Skin of body (tissue), 3 donors: ENCODE measurements at places on chromosomes 16 and 17. TPM values are rescaled to one million over a fixed set of nuclear protein-coding genes. Genes with fewer than 3 reads are reported as not detected.
A peak's percentile ranks its signal among the peaks of the same experiment; 100 is the strongest.

TBC1D3G gene
- not detected for total RNA-seq

PPP1R9B gene
- total RNA-seq, result 19.7 TPM

DNASE1L2 gene
- 17.3 TPM for total RNA-seq

DCAF7 gene
- 17.3 TPM for total RNA-seq

TP53TG3 gene
- total RNA-seq, result not detected

KRTAP2-3 gene
- total RNA-seq, result 0.30 TPM

TVP23B gene
- 38.3 TPM for total RNA-seq

TERB1 gene
- 0.10 TPM for total RNA-seq

TXNL4B gene
- total RNA-seq, result 9.3 TPM

HAGH gene
- 31.1 TPM for total RNA-seq

SLC6A4 gene
- 1.8 TPM for total RNA-seq

HS3ST6 gene
- total RNA-seq, result 4.3 TPM

GP1BA gene
- total RNA-seq, result 0.10 TPM

DNA sequence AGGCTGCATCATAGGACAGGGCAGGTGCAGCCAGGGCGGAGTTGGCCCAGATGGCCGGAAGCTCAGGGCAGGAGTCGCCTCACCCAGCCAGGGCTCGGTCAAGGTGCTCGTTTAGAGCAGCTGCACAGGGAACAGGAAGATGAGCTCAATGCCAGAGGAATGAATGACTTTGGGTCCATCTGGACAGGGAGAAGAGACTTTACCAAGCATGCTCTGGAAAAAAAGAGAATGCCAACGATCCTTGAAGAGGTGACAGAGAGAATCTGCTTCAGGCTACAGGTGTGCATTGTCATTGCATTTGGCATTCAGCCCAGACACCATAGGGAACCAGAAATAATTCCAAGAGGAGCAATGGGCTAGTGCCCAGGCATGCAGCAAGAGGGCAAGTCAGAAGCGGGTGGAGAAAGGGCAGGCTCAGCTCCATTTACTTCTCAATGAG lies 6.7 kb upstream of the MPP3 start:
- DNase-seq, result no peak

DNA sequence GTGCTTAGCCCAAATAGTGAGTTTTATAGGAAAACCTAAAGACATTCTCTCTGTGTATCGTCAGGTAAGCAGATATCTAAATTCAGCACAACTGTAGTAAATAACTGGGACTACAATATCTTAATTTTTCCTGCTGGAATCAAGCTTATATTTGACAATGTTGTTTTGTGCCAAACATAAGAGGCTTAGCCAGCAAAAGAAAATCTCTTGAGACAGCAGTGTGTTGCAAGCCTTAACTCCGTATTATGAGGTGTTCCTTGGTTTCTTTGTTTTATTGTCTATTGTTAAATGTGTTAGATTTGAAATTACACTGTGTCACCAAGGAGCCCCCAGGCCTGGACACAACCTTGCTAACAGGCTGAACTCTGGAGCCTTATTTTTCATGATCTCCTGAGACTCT lies 1570.6 kb upstream of the GOT2 start:
- no peak for DNase-seq

- no peak for DNase-seq
Measured at GRCh38 chr16:54932737-54933254, 2.1 kb downstream of the IRX5 start.

- no peak for DNase-seq
Measured at GRCh38 chr17:35799942-35800341, 4.5 kb upstream of the MMP28 start.

DNA sequence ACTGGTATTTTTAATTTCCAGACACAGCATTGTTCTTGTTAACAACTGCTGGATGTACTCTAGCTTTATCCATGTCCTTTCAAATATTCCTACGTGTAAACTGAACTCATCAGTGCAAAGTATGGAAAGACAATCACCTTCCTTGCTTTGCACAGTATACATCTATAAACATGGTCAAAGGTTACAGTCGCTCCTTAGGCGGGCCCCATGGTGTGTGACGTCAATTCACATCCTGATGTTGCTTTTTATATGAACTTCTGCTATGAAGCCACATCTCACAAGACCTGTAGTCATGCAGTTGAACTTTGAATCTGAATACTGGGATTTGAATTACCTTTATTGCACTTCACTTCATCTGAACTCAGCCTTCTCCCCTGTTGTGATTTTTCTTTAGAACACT lies 447.6 kb upstream of the PSMD7 start:
- no peak for DNase-seq

DNA sequence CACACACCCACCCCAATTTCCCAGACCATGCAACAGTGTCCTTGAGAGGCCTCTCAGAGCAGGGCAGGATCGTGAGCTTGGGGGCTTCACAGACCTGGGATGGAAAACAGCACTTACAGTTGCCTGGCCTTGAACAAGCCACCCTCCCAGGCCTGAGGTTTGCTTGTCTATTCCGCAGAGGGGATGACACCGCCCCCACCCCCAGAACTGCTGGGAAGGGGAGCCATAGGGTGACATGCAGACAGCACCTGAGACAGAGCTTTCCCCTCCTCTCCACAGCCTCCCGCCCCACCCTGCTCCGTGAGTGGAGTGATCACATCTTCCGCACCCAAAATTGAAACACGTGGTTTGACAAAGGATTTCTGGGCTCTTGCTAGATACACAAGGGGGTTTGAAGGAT lies 131.5 kb upstream of the TNRC6C start:
- DNase-seq, result no peak

GRCh38 chr17:19904412-19904811 lies 36.7 kb upstream of the ULK2 start:
- no peak for DNase-seq

GRCh38 chr17:38912221-38912813 lies 13.1 kb upstream of the LASP1NB start:
- no peak for DNase-seq

DNA sequence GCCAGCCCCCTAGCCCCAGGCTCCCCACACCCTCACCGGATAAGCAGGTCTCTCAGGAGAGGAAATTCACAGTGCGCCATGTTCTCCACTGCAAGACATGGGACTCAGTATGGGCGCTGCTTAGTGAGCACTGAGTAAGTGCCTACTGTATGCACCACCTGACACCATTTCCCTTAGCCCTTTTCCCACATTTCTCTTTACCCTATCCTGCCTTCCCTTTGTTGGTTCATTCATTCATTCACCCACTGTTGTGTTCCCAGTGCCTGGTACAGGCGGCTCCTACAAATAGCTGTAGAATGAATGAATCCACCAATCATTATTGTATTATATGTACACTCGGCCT lies 10.1 kb downstream of the SEPTIN12 start:
- DNase-seq, result no peak

- DNase-seq, result no peak
Measured at GRCh38 chr16:445566-445965, 20.1 kb downstream of the RAB11FIP3 start.

GRCh38 chr16:56988948-56989945 lies at the start of gene NLRC5:
Gene NLRC5, plus strand, starts transcription at chr16:56989557. Its CDS starts 31,156 bp downstream, at chr16:57020713.
- DNase-seq, result peak; percentile 35

DNA sequence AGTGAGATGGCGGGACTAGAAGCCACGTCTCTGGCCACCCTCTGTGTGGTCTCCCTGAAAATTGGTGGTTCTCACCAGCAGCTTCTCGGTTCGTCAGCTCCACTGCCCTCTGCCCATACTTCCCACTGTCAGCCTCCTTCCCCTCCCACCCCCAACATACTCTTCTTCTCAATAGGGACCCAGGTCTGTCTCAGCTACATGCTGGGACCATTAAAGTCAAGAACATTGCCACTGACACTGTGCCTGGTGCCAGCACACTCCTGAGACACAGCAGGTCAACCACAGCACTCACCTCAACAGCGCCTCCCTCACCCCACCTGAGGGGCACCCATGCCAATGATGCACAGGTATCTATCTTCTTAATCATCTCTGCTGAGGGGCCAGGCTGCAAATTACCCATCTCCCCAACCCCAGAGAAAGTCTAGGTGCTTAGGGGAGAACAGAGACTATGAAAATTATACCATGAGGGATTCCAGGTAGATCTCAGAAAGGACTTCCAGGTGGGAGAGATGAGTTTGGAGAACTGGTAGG lies 1.3 kb downstream of the PLXDC1 start:
- no peak for DNase-seq

GRCh38 chr17:82961366-82962162 lies 117.8 kb upstream of the METRNL start:
- DNase-seq, result no peak

GRCh38 chr17:58517378-58517927 lies 3.0 kb upstream of the MTMR4 start:
- DNase-seq, result no peak

DNA sequence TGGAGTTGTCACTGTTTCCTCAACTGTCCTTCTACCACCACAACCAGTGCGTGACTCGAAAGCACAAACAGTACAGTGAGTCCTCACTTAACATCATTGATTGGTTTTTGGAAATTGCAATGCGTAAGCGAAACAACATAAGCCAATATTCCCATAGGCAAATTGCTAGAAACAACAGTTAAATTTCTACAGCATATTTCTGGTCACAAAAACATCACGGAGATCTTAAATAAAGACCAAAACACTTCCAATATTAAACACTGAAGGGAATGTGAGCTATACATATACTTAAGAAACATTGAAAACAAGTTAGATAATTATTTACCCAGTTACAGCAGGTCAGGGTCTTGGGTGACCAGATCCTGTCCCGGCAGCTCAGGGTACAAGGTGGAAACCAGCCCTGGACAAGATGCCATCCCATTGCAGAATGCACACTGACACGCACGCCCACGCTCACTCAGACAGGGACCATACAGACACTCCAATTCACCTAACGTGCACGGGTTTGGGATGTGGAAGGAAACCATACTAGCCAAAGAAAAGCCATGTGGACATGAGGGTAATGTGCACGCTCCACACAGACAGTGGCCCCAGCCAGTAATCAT lies 4.7 kb downstream of the SLC13A5 start:
- no peak for DNase-seq

DNA sequence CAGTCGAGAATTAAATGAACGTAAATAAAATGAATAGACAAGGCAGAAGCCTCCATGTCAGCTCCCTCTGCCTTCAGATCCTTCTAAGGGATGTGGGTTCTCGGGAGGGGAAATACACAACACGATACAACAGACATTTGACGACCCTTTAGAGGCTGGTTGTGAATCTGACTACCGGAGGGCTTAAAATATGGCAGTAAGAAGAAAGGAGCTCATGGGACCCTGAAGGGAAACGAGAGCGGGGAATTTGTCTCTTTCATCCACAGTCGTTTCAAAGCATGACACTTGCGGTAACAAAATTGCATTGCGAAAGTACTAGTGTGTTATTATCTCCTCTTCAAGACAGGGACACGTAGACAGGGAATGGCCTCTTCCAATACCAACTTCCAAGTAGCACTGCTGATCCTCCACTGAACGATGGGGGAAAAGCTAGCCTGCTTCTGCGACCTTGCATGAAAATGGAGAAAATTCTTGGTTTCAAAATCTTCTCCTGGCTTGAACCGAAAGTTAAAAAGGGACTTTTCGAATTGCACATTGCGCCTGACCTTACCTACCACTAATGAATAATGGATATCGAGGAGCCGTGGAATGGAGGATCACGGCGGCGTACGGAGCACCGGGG lies 1.2 kb upstream of the TNRC6C start:
- DNase-seq, result peak; percentile 56

DNA sequence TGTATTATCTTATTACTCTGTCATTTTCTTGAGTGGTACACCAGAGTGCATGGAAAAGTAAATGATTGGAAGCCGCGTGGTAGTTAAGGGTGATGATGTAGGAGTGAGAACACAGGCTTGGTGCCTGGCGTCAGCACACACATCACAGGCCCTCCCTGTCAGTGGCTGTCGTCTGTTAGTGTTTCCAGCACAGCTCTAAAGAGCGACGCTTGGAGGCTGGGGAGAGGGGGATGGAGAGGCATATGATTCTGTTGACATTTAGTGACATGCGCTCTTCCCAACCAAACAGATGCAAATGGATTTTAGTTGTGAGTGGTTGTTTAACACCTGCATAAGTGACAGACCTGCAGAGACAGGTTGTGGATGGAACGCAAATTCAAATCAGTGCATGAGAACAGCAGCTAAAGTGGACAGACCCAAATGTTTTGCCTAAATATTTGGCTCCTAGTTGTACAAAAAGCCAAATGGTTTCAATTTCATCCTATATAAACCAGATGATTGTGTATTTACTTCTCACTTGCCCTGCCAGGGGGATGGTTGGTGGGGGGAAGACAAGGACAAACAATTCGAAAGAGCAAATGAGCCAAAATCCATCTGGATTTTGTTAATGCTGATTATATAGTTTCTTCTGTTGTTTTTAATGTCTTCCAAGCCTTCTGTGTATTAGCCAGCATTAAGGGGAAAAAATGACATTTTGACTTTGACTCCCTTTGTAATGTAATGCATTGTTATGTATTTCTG lies 222.3 kb downstream of the WWOX start:
- DNase-seq, result peak; percentile 80

- DNase-seq, result no peak
Measured at GRCh38 chr16:48507391-48507790, 102.6 kb downstream of the N4BP1 start.

GRCh38 chr17:50459756-50460155 lies 8.9 kb downstream of the CHAD start:
- no peak for DNase-seq

DNA sequence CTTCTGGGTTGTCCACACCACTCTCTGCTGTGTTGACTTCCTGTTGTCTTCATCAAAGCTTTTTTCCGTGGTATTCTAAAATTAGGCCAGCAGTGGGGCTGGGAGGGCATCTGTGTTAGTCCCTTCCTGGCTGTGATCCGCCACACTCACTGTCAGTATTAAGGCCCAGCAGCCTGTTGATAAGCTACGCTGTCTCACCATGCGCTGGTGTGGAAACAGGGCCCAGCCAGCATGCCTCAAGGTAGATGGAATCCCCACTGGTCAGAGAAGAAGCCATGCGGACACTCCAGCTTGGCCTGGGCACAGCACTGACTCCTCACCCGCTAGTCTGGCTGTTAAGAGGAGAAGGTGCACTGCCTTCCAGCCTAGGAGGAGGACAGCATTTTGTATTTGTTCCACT lies 11.4 kb downstream of the CDR2L start:
- DNase-seq, result no peak

- DNase-seq, result no peak
Measured at GRCh38 chr17:43766413-43767052, 7.9 kb upstream of the SOST start.

- no peak for DNase-seq
Measured at GRCh38 chr16:89161763-89162713, 9.5 kb upstream of the CDH15 start.

DNA sequence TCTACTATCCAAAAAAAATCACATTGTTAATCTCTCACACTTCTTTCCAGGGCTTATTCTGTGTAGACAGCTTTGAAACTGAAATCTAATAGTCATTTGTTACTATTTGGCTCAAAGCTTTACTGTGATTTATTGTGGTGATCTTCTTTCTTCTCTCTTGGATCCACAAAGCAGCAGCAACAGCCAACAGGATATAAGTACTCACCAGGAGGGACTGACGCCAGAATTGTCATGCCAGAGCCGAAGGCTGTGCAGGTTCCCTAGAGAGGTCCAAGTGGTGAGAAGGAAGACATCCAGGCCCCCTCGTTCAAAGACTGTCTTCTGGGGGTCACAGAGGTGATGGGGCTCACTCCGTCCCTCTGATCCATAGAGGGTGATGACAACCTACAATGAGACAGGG lies 33.3 kb downstream of the PKD1L3 start:
- no peak for DNase-seq

GRCh38 chr17:79850571-79851460 lies 11.6 kb upstream of the CBX4 start:
- no peak for DNase-seq
